T-helper 17 cell (primary cell): ENCODE measurements at places on chromosomes 1 and 21. TPM values are rescaled to one million over a fixed set of nuclear protein-coding genes. Genes with fewer than 3 reads are reported as not detected.

- peak; percentile 88 for DNase-seq
- peaks cover 9% of the 10 kb centered on the region for H3K27me3 ChIP-seq
- peak within 1 kb of the TSS; percentile 93 for H3K27ac ChIP-seq
- peak within 1 kb of the TSS; percentile 92 for H3K4me3 ChIP-seq
- H3K36me3 ChIP-seq = peaks cover 7% of the 10 kb centered on the region
Measured at GRCh38 chr21:39348355-39349210, at the start of gene HMGN1. Gene HMGN1, minus strand, starts transcription at chr21:39349088. Its CDS starts 171 bp downstream, at chr21:39348917.

GRCh38 chr1:31218705-31219104 is 21.0 kb downstream of the NKAIN1 start:
- no peak overlapping the region for H3K27ac ChIP-seq
- H3K36me3 ChIP-seq = no peaks in the 10 kb centered on the region
- H3K4me1 ChIP-seq = no peaks in the 10 kb centered on the region
- no peak for DNase-seq
- H3K27me3 ChIP-seq = peaks cover 14% of the 10 kb centered on the region

The WNT3A gene
- total RNA-seq = not detected

The CATSPER4 gene
- not detected for total RNA-seq

The KIAA1614 gene
- total RNA-seq = 0.08 TPM

The AIM2 gene
- total RNA-seq = 3.4 TPM

The DCDC2B gene
- not detected for total RNA-seq
